Activated CD4-positive, alpha-beta memory T cell treated with anti-CD3 and anti-CD28 coated beads for 36 hours (primary cell): ENCODE measurements at places on chromosomes 1 and 21.
A peak's percentile ranks its signal among the peaks of the same experiment; 100 is the strongest.

GRCh38 chr21:33831962-33832659 is 83.5 kb downstream of the ATP5PO start:
- DNase-seq = no peak

DNA sequence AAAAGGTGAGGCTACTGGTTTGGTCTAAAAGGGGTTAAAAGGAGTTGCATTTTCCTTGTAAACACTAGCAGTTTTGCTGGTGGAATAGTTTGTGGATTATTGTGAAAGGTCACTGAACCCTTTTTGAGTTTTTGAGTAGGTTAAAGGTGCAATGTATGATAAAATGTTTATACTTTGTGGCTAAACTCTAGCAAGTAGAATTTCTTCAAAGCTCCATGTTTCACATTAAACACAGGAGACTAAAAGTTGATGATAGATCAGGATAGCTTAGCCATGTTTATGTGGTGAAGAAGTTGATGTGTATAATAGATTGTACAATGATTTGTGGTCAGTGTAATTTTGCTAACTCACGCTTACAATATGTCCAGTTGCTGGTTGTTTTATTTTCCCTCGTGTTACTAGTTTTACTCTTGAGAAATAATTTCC is 13.1 kb downstream of the ZNF326 start:
- DNase-seq = no peak

DNA sequence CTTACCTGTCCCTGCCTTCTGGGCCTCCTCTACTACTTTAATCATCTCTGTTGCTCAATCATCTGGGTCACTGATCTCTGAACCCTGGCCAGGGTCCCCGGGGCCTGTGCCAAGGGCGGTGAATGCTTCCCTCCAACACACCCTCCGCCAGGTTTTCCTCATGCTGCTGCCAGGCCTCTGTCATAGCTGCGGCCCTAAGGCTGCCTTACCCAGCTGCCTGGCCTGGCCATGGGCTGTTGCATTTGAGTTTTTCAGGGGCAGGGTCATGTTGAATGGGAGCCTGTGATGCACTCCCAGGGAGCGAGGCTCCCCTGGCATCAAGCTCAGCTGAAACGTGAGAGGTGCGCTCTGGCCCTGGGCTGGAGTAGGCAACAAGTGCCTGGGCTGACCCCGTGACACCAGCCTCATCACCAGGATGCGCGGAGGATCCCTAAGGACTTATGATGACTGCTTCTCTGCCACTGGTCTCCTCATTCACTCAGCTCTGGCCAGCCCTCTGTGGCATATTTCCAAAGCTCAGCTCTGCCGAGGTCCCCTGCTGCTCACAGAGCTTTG is 7.6 kb downstream of the EDN2 start:
- DNase-seq = no peak

- DNase-seq = peak; percentile 44
Observed at GRCh38 chr1:175191659-175192058, 917 bp downstream of the KIAA0040 start.

GRCh38 chr1:176517484-176517883 is 54.5 kb downstream of the PAPPA2 start:
- peak; percentile 11 for DNase-seq

GRCh38 chr1:170885551-170885950 is 49.8 kb upstream of the MROH9 start:
- DNase-seq = no peak

- DNase-seq = no peak
Observed at GRCh38 chr1:187445066-187445465, 616.3 kb downstream of the PLA2G4A start.

DNA sequence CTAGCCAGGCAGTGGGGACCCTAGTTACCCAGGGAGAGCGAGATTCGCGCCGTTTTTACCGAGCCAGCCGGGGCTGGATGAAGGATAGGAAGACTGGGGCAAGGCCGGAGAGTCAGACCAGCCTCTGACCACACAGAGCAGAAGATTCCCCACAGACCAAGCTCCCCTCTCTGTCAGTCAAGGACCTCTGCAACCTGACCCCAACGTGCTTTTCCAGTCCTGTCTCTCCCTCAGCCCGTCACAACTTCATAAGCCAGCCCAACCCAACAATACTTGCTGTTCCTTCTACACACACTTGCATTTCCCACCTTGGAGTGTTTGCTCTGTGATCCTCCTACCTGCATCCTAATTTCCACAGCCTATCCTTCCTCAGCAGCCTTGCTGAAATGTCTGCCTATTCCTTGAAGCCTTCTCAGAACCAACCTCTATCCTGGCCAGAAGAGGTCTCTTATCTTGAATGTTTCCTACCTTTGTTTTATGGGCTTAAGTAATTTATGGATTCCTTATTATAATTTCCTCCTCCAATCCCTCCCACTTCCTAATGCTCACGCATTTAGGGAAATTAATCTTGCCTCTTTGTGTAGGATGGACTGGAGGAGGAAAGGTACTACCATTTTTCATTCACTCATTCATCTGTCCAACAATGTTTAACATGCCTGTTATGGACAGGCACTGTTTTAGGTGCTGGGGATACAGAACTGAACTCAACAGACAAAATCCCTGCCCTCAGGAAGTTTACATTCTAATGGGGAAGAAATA is at the start of gene GSTM3:
GSTM3 (minus strand) TSS at position 424 of the 759 bp plus-strand sequence. CDS start 751 bp downstream, outside the sequence.
- no peak for DNase-seq

- DNase-seq = no peak
Observed at GRCh38 chr1:25806418-25806817, 6.4 kb downstream of the SELENON start.

GRCh38 chr1:65691152-65691900 is 101.4 kb upstream of the PDE4B start:
- DNase-seq = no peak

DNA sequence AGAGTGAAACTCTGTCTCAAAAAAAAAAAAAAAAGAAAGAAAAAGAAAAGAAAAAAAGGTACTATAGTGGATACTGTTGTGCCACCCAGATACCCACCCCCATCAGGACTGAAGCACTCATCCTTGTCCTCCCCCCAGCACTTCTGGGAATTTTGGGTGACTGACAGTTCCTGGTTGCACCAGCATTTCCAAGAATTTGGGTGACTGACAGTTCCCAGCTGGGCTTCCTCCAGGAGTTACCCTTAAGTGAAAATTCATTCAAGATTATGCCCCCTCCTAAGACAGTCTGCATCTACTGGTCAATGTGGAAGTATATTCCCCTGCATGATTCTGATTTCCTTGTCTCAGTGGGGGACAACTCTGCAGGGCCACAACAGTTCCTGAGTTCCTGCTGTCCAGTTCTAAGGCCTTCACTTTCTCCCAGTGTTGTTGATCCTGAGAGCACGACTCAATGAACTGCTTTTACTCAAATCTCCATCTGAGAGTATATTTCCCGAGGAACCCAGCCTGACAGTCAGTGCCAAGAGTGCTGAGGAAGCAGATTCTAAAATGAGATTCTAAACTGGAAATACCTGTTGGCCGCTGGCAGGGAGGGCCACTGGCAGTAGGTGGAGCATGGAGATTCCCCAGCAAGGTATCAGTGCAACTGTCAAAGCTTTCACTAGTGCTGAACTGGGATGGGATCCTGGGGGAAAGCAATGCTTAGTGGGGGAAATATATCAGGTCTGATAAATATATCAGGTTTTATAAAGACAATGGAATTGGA is 18.5 kb downstream of the RIIAD1 start:
- DNase-seq = no peak

DNA sequence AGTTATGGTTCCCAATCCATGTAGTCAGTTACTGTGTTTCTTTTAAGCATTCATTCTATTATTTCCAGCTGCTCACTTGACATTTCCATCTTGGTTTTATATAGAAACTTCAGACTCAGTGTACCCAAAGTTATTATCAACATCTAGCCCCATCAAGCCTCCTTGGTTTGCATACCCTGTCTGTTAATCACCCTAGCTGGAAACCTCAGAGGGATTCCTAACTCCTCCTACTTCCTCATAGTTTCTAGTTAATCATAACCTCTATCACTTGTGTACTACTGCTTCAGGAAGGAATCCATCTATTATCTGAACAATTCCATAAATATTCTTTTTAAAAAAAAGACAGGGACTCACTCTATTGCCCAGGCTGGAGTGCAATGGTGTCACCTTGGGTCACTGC is 293.3 kb downstream of the SDCCAG8 start:
- no peak for DNase-seq

GRCh38 chr1:36523230-36523495 is 40.5 kb upstream of the CSF3R start:
- DNase-seq = no peak

DNA sequence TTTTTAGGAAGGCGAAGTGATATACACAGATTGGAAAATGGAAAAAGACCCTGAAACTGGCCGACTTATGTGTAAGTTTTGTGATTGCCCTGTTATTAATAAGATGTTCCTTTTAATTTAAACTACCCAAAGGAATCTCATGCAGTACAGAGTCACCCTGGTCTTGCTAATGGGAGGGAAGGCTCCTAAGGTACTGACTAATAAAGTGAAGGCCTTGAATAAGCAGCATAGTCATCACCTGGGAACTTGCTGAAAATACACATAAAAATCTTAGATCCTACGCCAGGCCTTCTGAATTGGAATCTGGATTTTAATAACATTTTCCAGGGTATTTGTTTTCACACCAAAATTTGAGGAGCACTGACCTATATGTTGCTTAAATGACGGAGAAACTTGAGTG is 73.4 kb upstream of the MCOLN3 start:
- DNase-seq = no peak

GRCh38 chr1:233944601-233945000 is 40.1 kb downstream of the SLC35F3 start:
- no peak for DNase-seq

- no peak for DNase-seq
Observed at GRCh38 chr1:156804572-156805243, 11.9 kb downstream of the SH2D2A start.

DNA sequence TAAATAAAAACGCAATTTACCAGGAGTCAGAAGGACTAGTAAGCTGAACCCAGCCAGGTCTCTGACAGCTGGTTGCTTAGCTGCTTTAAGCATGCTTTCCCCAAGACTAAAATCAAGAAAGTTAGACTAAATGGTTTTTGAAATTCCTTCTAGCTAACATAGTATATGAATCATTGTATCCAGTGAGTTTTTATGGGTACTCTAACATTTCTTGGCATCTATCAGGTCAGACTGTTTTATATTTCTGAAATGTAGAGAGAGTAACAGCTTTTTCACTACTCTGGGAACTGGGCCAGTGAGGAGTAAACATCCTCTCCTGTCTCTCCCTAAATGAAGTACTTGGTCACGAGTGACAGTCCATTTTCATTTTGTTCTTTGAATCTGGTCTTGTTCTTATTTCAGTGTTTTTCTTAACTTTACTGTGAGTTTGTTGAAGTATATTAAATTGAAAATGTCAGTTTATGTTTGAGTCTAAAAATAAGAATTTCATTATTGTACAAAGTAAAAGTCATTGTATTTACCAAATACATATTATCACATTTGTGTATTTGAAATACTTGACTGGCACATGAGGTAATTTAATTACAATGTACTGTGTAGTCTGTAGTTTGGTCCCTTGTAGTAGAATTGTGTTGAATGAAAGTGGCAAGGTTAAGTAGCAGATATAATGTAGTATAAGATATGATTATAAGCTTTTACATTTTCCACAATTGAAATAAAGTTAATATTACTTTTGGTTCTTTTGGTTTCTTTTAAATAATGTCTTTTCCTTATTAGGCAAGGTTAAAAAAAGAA is 47.6 kb downstream of the PKN2 start:
- DNase-seq = no peak

DNA sequence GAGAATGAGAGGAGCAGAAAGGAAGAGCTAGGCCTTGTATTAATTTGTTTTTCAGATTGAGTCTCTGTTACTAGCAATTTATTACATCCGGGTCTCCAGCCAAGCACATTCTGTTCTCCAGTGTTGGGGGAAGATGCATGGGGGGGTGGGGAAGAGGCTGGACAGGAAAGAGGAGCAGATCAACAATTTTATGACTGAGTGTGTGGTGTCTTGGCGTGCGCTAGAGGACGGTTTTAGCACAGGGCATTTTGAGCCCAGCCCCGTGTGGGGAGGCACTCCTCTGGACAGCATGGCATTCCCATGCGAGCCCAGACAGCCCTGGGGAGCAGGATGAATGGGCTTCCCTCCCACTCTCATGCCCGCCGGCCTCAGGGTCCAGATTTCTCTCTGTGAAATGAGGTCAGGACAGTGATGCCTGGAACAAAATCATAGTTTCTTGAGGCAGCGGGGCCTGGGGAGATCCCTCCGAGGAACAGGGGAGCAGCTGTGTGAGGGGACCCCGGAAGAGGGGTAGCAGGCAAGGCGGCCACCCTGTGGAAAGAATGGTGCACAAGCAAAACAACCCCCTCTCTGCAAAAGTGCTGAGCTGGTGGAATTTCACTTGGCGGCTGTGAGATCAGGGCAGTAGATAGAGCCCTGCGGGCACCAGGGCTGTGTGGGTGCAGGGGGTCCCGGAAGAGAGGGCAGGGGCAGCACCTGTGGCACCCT is 16.3 kb downstream of the SOX13 start:
- DNase-seq = no peak

GRCh38 chr1:113505357-113505756 is 115.0 kb downstream of the MAGI3 start:
- DNase-seq = no peak

GRCh38 chr1:187689129-187689528 is 860.4 kb downstream of the PLA2G4A start:
- no peak for DNase-seq

GRCh38 chr1:111570781-111571181 is 48.8 kb upstream of the RAP1A start:
- DNase-seq = peak; percentile 62

DNA sequence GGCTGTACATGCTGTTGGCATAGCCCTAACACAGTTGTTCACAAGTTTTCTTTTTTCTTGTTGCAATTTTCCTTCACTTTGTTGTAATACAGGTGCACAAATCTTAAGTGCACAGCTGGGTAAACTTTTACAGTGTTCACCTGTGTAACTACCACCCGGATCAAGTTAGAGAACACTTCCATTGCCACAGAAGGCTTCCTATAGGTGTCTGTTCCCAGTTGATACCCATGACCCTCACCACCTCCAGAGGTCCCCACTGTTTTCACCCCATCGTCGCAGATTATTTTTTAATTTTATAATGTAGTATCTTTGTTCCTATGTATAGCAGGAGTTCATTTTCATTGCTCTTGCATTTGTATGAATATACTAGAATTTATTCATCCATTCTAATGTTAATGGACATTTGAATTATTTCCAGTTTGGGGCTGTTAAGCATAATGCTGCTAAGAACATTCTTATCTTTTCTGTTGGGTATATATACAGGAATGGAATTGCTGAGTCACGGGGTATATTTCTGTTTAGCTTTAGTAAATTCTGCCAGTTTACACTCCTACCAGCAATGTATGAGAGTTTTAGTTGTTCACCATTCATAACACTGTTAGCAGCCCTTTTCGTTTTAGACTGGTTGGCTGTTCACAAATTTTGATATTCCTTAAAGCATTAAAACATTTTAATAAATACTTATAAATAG is 16.4 kb downstream of the SPRTN start:
- DNase-seq = no peak

- no peak for DNase-seq
Observed at GRCh38 chr1:77085109-77085508, 134.1 kb downstream of the PIGK start.
